ENCODE measurements at places on chromosomes 6 and 20.

- DNase-seq = no peak
Observed at GRCh38 chr6:77678048-77678447, 25.2 kb downstream of the MEI4 start.

DNA sequence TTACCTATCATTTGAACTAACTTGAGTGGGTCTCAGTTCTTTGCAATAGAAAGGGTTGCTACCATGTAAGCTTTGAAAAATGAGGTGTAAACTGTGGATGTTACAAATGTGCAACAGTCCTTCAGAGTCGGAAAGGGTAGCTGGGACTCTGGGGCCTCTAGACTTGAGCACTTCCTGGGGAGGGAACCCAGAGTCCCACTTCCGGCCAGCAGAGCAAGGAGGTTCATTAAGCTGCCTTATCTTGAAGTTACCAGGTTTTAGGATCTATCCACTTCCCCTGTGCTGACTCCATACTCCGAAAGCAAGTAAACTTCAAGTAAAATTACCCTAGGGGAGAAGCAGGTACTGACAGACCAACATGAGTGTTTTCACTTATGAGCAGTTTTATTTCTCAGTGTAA is 9.4 kb downstream of the TRIM10 start:
- no peak for DNase-seq

DNA sequence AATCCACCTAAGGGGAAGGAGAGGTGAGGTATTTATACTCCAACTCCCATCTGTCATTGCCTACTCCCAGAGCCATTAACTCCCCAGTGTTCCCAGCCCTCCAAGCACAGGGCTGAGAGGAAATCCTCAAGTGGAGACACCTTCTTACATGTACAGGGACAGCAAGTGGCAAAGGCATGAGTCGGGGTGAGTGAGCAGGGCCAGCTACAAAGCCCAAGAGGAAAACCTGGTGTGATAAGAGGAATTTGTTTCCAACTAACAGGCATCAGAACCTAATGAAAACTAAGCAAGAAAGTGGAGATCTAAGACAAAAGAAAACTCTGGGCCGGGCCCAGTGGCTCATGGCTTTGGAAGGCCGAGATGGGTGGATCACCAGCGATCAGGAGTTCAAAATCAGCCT is 70.0 kb upstream of the SRSF6 start:
- DNase-seq = no peak

GRCh38 chr6:15504581-15505350 is 158.1 kb downstream of the DTNBP1 start:
- DNase-seq = no peak

GRCh38 chr6:146902846-146903245 is 301.4 kb upstream of the STXBP5 start:
- DNase-seq = no peak
